ENCODE measurements at places on chromosomes 7 and 10. TPM values are rescaled to one million over a fixed set of nuclear protein-coding genes. Genes with fewer than 3 reads are reported as not detected.
A peak's percentile ranks its signal among the peaks of the same experiment; 100 is the strongest.

DNA sequence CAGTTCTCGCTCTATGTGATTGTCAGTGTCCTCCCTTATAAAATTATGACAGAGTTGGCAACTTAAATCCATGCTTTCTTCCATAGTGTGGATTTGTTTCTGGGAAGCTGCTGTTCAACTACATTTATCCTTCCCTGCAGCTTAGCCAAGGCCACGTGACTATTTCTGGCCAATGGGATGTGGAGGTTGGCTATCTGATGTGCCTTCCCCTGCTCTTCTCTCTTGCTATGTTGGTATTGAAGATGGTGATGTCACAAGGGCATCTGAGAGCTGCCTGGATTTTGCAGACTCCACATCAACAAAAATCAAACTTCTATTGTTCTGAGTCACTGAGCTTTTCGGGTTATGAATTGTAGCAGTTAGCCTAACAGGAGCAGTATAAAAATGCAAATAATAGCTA, 164.9 kb upstream of the RHOBTB1 start:
- DNase-seq, result no peak

GRCh38 chr10:12703126-12703525, 298.4 kb downstream of the CCDC3 start:
- no peak for DNase-seq

DNA sequence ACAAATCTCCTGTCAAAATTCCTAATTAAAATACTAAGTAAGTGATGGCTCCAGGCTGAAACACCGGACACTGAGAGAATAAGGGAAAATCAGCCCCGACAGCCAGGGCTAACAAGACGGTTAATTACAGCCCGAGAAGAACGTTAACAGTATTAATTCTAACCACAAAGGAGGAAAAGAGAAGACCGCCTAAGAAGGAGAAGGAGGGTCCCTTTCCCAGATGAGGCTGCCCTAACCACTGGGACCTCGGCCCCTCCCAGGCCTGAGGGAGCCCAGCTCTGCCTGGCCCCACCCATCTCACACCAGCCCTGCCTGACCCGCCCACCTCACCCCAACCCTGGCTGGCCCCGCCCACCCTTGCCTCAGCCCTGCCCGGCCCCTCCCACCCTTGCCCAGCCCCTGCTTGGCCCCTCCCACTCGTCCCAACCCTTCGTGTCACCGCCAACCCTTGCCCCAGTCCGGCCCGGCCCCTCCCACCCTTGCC, 51.3 kb downstream of the PWWP2B start:
- DNase-seq, result peak; percentile 89

The CTAGE8 gene
- total RNA-seq, result 1.7 TPM

The C7orf33 gene
- total RNA-seq, result not detected

- no peak for DNase-seq
These were observed 120.0 kb downstream of the SRPK2 start for GRCh38 chr7:105268511-105269392.

DNA sequence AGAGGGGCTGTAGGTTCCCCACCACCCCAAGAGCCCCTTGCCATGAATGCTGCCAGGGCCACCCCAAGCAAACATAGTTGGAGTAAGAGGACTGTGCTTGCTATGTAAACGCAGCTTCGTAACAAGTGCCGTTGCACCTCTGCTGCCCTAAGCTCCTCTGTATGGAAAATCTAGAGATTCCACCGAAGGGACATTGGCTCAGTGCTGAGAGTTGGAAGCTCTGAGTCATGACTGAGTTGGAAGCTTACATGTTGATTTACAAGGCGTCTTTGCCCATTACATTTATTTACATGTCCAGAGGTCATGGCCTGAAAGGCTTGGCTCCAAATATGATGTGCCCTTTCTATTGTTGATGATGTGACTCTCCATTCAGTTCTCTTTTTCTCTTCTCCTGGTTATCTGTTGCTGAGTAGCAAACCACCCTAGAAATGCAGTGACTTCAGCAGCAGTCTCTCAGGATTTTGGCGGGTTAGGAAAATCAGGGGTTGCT, 233.1 kb upstream of the TCF7L2 start:
- peak; percentile 33 for DNase-seq

The NXPH1 gene
- total RNA-seq, result not detected
